ENCODE measurements at places on chromosomes 3 and 15.

- no peak for DNase-seq
These were observed 47.9 kb upstream of the LIPC start for GRCh38 chr15:58383876-58384275.

DNA sequence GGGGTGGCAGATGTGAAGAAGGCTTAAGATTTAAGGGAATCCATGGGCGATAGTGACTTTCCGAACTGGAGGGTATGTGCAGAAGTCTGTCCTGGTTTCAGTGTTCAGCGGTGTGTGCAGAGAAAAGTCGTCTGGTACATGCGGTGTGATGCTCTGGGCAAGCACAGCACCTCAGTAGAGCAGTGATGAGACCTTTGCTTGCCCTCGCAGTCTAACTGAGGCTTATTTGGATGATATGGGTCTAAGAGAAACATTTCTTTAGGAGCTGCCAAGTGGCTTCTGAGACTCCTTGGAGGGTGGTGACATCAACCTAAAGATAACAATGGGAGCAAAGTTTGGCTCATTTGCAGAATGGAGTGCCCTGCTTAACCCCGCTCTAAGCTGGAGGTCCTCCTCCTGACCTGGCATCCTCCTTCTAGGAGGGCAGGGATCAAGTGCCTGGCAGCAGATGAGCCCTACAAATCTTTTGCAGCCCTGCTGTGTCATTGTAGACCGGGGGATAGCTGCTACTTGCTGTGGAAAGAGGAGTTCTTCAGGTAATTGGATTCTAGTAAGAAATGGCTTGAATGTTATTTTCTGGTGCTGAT lies 228.1 kb upstream of the AZI2 start:
- DNase-seq = no peak

DNA sequence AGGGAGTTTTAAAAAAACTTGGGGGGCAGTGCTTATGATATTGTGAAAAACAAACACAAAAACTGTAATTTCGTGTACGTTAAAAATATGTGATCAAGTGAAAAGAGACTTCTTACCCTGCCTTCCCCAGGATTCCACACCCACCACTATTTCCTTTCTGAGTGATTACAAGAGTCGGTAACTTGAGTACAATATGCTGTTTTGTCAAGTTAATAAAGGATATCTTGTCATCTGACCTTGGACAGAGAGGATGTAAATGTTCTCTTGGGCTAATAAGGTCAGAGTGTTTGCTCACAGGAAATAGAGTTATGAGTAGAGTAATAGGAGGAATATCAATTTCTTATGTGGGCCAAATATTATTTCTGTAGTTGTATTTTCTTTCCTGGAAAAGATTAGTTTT lies 68.1 kb downstream of the NOX5 start:
- DNase-seq = no peak

GRCh38 chr3:187889601-187890404 lies 144.5 kb upstream of the BCL6 start:
- DNase-seq = no peak

DNA sequence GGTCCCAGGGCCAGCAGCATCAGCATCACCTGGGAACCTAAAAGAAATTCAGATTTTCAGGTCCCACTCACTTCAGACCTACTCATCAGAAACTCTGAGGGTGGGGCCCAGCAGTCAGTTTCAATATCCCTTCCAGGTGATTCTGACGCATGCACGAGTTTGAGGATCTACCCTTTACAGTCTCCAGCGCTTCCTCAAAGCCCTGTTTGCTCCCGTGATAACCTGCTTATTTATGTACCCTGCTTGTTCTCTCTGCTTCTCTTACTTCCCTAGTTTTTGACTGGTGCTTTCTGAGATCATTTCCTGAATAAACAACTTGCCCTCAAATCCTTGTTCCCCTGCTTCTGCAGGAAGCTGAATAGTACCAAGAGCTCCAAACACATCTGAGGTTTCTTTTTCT lies 245.3 kb downstream of the ZNF621 start:
- no peak for DNase-seq

GRCh38 chr3:121660356-121661171 lies at the start of gene HCLS1:
Gene HCLS1, minus strand, starts transcription at chr3:121660903. Its CDS starts 2,556 bp downstream, at chr3:121658347.
- DNase-seq = peak; percentile 62

DNA sequence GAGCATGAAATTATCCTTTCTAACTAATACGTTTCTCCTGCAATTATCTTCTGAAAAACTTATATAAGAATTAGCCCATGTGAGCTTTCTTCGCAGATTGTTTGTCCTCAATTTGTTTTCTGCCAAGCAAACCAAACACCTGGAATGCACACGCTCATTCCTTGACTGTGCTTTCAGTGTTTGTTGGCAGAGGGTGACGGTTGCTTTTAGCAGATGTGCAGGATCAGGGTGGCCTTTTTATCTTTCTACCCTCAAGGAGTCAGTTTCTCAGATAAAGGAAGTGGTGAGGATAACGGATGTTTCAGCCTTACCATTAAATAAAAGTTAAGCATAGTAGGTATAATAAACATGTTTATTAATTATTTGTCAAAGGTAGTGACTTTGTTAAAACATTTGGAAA lies 15.2 kb downstream of the ARPP21 start:
- no peak for DNase-seq

DNA sequence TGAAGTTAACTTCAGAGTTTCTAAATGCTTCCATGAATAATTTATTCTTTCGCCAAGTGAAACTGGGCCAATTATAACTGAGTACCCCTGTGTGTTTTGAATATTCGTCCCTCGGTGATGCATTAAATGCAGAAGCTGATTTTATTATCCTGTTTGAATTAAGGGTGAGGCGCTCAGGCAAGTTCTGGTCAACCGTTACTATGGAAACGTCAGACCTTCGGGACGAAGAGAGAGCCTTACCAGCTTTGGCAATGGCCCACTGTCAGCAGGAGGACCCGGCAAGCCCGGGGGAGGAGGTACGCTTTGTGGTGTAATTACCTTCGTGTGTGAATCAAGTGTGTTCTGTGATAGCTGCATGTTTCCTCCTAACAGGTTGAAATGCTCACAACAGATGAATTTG lies 239.8 kb downstream of the ITPR1 start:
- DNase-seq = no peak

- no peak for DNase-seq
These were observed 400.2 kb downstream of the MCTP2 start for GRCh38 chr15:94631608-94632007.

- DNase-seq = no peak
These were observed 153.7 kb upstream of the TLE3 start for GRCh38 chr15:70251246-70251990.

DNA sequence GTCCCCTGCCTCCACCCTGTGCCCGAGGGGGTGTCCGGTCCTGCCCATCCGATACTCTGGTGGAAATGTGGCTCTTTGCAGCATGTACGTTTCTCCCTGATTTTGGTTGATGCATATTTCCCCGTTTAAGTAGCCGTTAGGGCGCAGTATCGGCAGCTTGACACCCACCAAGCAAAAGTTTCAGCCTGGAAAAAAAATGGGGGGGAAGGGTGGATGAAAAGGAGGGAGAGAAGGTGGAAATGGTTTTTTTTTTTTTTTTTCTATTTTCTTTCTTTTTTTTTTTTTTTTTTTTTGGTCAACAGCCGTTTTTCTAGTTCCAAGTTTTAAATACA lies 1.3 kb downstream of the RAP2B start:
- DNase-seq = no peak

DNA sequence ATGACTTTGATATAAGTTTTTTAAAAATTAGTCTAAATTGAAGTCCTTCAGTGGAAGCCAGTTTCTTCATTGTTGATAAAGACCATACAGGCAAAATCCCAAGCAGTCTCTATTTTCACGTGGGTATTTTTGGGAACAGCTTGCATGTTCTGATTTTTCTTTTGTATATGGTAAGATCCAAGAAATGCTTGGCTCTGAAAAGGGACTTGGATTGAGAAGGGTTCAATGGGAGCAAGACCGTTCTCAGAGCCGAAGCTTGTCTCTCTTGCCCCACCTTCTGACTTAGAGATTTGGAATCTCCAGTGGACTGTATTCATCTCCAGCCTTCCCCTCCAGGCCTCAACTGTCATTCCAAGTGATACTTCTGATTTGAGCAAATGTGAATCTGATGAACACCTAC lies 175.5 kb downstream of the CHDH start:
- DNase-seq = no peak

DNA sequence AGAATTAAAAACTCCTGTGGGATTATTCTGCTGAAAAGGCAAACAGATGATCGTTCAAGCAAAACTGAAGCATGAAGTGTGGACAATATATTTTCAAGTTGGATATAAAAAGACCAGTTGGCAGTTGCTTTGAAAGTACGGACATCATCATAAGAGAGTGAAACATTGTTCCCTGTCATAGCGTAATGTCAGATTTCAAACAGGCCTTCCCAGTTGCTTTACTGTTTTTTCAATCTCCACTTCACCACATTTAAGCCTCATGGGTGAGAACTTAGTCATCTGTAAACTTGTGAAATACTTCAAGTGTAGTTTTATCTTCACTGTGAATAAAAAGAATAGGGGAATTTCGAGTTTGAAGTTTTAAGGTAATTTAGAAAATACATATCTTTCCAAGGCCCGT lies 435.1 kb upstream of the CNTN3 start:
- DNase-seq = no peak

GRCh38 chr15:90679959-90680358 lies 37.2 kb upstream of the BLM start:
- no peak for DNase-seq

GRCh38 chr3:94431876-94432570 lies 369.2 kb downstream of the NSUN3 start:
- no peak for DNase-seq

- no peak for DNase-seq
These were observed 54.1 kb downstream of the LPP start for GRCh38 chr3:188207941-188208515.

DNA sequence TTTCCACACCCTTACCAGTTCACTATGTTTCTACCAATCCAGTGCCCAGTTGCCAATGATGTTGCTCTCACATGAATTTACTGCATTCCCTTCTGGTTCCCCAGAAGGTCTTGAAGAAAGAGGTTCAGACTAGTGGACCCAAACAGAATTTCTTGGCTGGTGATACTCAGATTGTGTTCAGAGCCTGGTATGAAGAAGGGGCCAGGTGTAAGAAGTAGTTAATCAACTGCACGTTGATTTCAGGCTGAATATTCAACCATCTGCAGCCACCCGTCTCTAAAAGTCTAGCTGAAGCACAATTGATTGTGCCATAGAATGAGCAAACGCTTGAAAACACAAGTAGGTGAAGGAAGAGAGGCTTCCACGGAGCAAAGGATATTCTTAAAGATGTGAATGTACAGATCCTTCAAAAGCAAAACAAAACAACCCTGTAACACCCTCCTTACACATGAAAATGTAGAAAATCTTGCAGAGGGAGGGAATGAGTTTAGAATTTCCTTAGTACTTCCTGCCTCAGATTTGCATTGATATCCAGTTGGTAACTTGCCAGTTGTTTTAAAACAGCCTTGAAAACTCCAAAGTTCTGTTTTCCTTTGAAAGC lies 4.7 kb downstream of the RBMS3 start:
- no peak for DNase-seq

DNA sequence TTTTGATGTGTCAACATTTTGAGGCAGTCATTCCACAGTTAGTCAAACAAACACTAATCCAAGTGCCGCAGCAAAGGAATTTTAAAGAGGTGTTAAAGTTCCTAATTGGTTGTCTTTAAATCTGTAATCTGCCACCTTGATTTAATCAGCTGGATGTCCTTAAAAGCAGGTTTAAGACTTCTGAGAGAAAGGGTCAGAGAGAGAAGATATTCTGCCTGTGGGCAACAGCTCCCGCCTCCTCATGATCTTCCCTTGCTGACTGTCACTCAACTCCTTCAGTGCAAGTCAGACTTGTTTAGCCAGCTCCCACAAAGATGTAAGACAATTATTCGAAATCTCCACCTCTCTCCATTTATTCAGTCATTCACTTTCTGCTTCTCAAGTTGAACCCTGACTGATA lies 92.6 kb upstream of the MYRIP start:
- DNase-seq = no peak

DNA sequence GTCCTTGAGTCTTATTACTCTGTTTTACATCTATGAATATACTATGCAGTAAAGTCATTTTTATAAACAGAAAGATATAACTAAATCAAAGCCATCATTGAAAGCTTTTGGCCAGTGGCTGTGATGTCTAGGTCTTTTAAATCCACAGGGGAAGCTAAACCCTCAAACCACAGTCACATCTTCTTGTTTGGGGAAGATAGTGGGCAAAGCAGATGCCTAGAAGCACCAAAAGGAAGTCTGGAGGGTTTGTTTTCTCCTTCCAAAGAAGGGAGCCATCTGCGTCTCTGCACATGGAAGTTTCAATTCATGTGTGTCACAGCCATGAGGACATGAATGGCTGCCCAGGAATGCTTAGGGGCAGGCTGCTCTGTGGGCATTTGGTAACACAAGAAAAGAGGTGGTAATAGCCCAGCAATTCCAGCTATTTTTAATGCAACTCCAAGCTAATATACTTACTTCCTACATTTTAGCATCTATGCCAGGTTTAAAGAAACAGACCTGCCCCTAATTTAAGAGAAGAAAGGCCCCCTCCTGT lies 322.2 kb downstream of the SLC9A9 start:
- DNase-seq = no peak

DNA sequence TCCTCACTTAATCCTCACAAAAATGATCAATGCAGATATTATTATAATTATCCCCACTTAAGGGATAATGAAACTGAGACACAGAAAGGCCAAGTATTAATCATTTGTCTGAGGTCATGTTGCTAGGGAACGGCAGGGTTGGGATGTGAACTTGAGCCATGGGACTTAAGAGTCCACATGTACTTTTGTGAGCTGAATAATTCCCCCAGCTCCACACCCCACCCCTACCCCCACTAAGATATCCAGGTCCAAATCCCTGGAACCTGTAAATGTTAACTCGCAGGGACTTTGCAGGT lies 290.5 kb upstream of the GADL1 start:
- no peak for DNase-seq

DNA sequence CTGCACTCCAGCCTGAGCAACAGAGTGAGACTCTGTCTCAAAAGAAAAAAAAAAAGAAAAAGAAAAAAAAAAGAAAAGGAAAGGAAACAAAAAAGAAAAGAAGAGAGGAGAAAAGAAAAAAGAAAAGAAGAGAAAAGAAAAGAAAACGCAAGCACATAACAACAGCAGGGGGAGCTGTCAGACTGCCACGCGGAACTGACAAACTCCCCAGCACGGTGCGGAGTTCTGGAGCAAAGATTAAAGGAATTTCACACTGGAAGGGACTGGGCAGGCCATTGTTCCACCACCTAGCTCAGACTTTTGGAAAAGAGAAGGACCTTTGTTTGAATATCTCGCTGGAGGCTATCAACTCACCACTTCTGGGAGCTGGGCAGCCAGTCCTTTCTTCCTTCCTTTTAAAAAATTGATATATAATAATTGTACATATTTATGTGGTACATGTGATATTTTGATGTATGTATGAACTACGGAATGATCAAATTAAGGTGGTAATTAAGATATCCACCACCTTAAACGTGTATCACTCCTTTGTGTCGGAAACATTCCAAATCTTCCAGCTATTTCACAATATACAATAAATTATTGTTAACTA lies 40.5 kb downstream of the DPPA2 start:
- no peak for DNase-seq

GRCh38 chr15:88018869-88019641 lies 237.5 kb downstream of the NTRK3 start:
- DNase-seq = no peak

Measured in NK-92 treated with Interleukin-12 subunit alpha and Interleukin-12 subunit beta, amount 100 ng/mL, for 24 hours (cell line).